ENCODE measurements at places on chromosomes 7 and 10.
A peak's percentile ranks its signal among the peaks of the same experiment; 100 is the strongest.

GRCh38 chr10:17808971-17809841, at the start of gene MRC1:
Gene MRC1, plus strand, starts transcription at chr10:17809348. Its CDS starts 118 bp downstream, at chr10:17809466.
- no peak within 1 kb of the TSS for H3K4me3 ChIP-seq
- DNase-seq, result no peak
- H3K36me3 ChIP-seq, result no peaks in the 10 kb centered on the region
- no peaks in the 10 kb centered on the region for H3K27me3 ChIP-seq
- no peak within 1 kb of the TSS for H3K27ac ChIP-seq

DNA sequence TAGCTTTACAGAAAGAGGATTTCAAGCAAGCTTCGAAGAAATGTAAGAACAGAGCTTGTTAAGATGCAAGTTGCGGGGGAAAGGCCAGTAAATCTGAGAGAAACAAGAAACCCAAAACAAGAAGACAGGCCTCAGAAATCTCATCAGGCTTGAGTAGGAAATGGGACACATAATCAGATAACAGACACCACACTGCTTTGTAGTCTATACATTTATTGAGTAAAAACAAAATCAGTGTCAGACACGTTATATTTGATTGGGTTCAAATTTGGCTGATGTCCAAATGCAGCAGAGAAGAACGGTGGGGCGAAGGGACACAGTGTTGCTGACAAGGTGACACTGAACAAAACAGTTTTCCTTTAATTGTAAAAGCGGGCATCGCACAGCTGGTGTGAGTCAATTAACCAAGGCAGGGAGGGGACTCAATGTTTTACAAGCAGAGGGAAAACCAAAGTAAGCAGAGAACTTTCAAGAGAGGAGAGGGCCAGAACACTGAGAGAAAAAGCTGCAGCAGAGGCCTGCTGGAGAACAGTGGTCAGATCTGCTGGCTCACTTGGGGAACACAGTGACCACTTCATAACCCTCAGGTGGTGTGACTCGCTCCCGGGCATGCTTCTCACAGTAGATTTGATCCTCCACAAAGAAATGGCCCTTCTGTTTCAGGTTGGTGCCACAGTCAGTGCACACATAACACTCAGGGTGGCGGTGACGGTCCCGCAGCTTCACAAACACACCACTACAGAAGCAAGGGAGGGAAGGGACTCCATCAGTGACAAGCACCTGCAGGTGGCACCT, 43.5 kb downstream of the ACSM6 start:
- no peaks in the 10 kb centered on the region for H3K36me3 ChIP-seq
- H3K4me1 ChIP-seq, result peaks cover 3% of the 10 kb centered on the region
- H3K27me3 ChIP-seq, result no peaks in the 10 kb centered on the region
- DNase-seq, result no peak
- H3K4me3 ChIP-seq, result no peak overlapping the region
- no peak overlapping the region for H3K27ac ChIP-seq

- H3K27me3 ChIP-seq, result no peaks in the 10 kb centered on the region
- no peak for DNase-seq
- H3K27ac ChIP-seq, result no peak overlapping the region
- peaks cover 25% of the 10 kb centered on the region for H3K4me1 ChIP-seq
- no peaks in the 10 kb centered on the region for H3K36me3 ChIP-seq
Observed at GRCh38 chr7:132475037-132475668, 101.1 kb downstream of the PLXNA4 start.

GRCh38 chr10:89466599-89467035, 52.2 kb downstream of the IFIT5 start:
- no peak for DNase-seq
- no peaks in the 10 kb centered on the region for H3K27me3 ChIP-seq

GRCh38 chr10:63055705-63056104, 77.4 kb upstream of the NRBF2 start:
- H3K4me3 ChIP-seq, result no peak overlapping the region
- peaks cover 5% of the 10 kb centered on the region for H3K4me1 ChIP-seq
- H3K27ac ChIP-seq, result no peak overlapping the region
- no peak for DNase-seq
- no peaks in the 10 kb centered on the region for H3K36me3 ChIP-seq

- no peak overlapping the region for H3K4me3 ChIP-seq
- H3K27me3 ChIP-seq, result no peaks in the 10 kb centered on the region
- no peak for DNase-seq
- H3K4me1 ChIP-seq, result no peaks in the 10 kb centered on the region
- H3K27ac ChIP-seq, result no peak overlapping the region
Observed at GRCh38 chr7:108027239-108027638, 24.3 kb upstream of the LAMB1 start.

GRCh38 chr10:71214641-71215559, 2.5 kb downstream of the UNC5B start:
- H3K4me3 ChIP-seq, result peak overlapping the region; percentile 47
- no peak for DNase-seq
- peaks cover 56% of the 10 kb centered on the region for H3K4me1 ChIP-seq
- H3K36me3 ChIP-seq, result no peaks in the 10 kb centered on the region

GRCh38 chr7:45036796-45037195, 36.8 kb downstream of the CCM2 start:
- no peak for DNase-seq
- no peak overlapping the region for H3K4me3 ChIP-seq
- no peak overlapping the region for H3K27ac ChIP-seq
- H3K36me3 ChIP-seq, result peaks cover 24% of the 10 kb centered on the region

- peak overlapping the region; percentile 98 for H3K27ac ChIP-seq
- DNase-seq, result no peak
- H3K4me1 ChIP-seq, result peaks cover 47% of the 10 kb centered on the region
- H3K36me3 ChIP-seq, result peaks cover 14% of the 10 kb centered on the region
- peaks cover 5% of the 10 kb centered on the region for H3K27me3 ChIP-seq
Observed at GRCh38 chr7:27128034-27128433, 2.5 kb downstream of the HOXA4 start.

- no peak overlapping the region for H3K4me3 ChIP-seq
- peaks cover 37% of the 10 kb centered on the region for H3K4me1 ChIP-seq
- peaks cover 3% of the 10 kb centered on the region for H3K27me3 ChIP-seq
- no peak for DNase-seq
Observed at GRCh38 chr10:121684276-121684675, 86.0 kb upstream of the FGFR2 start.

GRCh38 chr7:116417593-116418345, 81.8 kb upstream of the CAV2 start:
- H3K4me1 ChIP-seq, result no peaks in the 10 kb centered on the region
- H3K36me3 ChIP-seq, result no peaks in the 10 kb centered on the region
- H3K27me3 ChIP-seq, result no peaks in the 10 kb centered on the region
- peak overlapping the region; percentile 47 for H3K27ac ChIP-seq

DNA sequence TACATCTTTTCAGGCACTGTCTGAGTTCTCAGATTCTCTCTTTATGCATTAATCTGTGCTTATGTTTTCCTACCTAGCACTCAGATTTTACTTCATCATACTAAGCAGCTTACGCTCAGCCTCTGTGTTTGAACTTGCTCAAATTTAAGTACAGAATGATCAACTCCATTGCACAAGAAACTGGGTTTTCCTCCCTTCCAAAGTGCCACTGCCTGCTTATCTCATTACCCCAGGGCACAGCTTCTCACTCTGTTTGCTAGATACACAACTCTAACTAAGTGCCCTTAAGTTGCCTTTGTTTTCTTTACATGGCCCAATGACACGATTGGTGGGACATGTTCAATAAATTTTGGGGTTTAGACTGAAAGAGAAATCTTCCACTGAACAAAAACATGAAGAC, 267.7 kb downstream of the GFRA1 start:
- no peaks in the 10 kb centered on the region for H3K36me3 ChIP-seq
- peaks cover 8% of the 10 kb centered on the region for H3K4me1 ChIP-seq
- H3K4me3 ChIP-seq, result no peak overlapping the region
- H3K27ac ChIP-seq, result no peak overlapping the region

DNA sequence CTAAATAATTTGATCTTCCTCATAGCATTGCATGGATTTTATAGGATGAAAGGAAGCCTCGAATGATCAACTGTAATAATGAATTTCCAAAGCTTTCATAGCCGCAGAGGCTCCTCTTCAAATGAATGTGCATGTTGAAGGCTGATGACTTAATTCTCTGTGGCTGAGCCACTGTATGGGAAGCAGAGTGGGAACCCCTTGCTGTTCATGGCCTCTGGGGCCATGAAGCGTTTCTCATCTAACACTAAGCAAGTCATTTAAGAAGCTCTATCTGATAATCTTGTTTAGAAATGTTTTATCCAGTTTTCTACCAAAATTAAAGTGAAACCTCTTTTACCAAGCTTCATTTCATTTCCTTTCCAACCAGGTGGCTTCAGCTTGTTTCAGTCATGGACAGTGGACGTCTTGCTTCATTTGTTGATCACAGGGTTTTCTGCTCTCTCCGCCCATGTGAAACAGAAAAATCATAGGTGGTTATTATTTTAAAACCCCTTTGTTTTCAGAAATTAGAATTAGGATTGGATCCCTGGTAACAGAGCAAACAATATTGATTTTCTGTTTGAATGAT, 10.3 kb upstream of the ADARB2 start:
- peaks cover 3% of the 10 kb centered on the region for H3K27me3 ChIP-seq
- no peaks in the 10 kb centered on the region for H3K36me3 ChIP-seq
- no peaks in the 10 kb centered on the region for H3K4me1 ChIP-seq
- DNase-seq, result no peak

DNA sequence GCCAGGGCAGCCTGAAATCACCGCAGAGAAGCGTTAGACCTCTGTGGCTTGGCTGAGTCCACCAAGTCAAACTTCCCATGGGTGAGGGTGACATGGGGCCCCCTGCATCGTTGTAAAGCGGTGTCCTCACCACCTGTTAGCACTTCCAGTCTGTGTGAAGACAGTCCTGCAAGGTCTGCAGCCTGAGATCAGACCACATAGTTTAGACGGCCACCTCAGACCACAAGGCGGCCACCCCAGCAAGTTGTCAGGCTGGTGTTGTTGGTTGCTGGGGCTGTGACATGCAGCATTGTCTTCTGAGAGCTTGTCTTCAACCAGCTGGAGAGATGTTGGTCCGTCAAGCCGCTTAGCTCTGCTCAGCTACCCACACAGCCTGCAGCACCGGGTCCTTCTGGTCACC, 44.1 kb upstream of the TARP start:
- DNase-seq, result no peak
- no peaks in the 10 kb centered on the region for H3K27me3 ChIP-seq
- H3K36me3 ChIP-seq, result no peaks in the 10 kb centered on the region

DNA sequence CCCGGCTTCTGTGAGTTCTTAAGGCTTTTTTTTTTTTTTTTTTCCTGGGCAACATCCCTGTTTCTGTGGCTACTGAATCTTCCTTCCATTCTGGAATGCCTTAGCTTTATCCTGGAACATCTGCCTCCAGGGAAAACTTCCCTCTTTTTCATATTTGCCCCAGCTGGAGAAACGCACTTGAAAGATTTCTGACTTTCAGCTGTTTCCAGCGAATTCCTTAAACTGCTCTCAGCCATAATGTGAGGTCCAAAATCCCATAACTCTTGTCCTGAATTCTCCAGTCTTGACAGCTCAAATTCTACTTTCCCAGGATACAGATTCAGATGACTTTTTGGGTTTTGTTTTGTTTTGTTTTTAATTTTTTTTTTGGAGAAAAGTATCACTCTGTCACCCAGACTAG, 263.6 kb upstream of the AUTS2 start:
- no peak overlapping the region for H3K27ac ChIP-seq
- no peak overlapping the region for H3K4me3 ChIP-seq
- no peaks in the 10 kb centered on the region for H3K36me3 ChIP-seq
- H3K27me3 ChIP-seq, result no peaks in the 10 kb centered on the region
- H3K4me1 ChIP-seq, result no peaks in the 10 kb centered on the region
- no peak for DNase-seq

DNA sequence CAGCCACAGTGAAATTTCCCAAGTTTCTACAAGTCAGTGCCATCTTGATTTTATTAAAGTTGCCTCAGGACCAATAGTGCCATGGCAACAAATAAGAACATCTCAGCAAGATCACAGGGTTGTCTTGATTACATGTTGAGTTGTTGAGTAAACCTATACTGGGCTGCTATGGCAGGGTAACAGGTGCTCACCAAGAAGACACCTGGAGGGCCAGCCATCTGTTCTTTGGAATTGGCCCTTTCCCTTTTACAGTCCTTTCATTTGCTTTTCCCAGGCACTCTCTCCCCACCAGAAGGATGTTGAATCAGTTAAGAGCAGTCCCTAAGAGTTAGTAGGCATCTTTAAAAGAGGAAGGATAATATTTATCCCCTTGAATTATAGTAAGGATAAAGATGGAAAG, 582.0 kb downstream of the TNS3 start:
- H3K4me1 ChIP-seq, result no peaks in the 10 kb centered on the region
- H3K4me3 ChIP-seq, result no peak overlapping the region
- H3K27me3 ChIP-seq, result no peaks in the 10 kb centered on the region
- H3K36me3 ChIP-seq, result no peaks in the 10 kb centered on the region

DNA sequence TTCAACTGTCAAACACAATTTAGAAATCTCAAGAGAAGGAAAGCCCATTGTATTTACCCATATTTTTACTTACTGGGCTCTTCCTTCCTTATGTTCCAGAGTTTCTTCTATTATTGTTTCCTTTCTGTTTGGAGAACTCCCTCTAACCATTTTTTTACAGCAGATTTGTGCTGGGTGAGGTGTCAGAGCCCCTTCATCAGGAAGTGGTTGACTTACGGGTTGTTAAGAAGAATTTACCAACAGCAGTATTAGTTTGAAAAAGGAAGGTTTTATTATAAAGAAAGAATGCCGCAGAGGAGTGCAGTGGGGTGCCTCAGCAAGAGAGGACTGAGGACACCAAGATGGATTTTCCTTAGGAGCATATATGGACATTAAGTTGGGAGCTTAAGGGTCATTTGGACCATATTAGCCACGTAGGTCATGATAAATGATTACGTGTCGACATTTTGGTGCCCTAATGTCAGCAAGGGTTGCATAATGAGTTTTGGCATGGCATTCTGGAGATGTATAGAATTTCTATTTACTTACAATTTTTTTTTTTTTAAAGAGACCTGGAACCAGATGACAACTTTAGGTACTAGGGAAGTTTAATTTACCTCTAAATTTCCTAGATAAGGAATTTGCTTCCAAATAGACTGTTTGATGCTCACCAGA, 6.3 kb upstream of the TBATA start:
- H3K4me1 ChIP-seq, result no peaks in the 10 kb centered on the region
- DNase-seq, result no peak
- H3K27ac ChIP-seq, result no peak overlapping the region
- no peaks in the 10 kb centered on the region for H3K36me3 ChIP-seq

DNA sequence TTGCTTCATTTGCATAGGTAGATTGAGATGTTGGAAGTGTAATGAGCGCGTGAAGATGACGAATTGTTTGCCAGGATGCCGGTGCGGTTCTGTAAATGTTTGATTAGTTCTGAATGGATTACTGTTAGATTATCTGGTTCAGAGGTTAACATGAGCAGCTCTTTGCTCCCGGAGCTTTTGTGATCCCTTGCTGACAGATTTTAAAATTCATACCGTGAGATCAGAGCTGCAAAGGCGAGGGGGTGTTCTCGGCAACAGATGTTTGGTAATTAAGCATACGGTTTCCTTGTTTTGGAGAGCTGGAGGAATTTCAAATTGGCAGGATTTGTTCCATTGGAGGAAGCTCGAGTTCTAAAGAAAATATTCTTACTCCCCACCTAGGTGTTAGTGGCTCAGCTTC, 237.8 kb upstream of the GPR26 start:
- H3K27ac ChIP-seq, result no peak overlapping the region
- DNase-seq, result no peak
- H3K36me3 ChIP-seq, result no peaks in the 10 kb centered on the region
- peaks cover 9% of the 10 kb centered on the region for H3K4me1 ChIP-seq

Measured in spinal cord (tissue), 10 donors.